Umbilical cord (tissue), 2 donors: ENCODE measurements at places on chromosomes 5 and 9. TPM values are rescaled to one million over a fixed set of nuclear protein-coding genes. Genes with fewer than 3 reads are reported as not detected.

GRCh38 chr5:151924564-151925301 lies at the start of gene GLRA1:
Gene GLRA1 (minus strand): TSS chr5:151924851. CDS start chr5:151924549, 302 bp downstream.
- peak; percentile 64 for DNase-seq

DNA sequence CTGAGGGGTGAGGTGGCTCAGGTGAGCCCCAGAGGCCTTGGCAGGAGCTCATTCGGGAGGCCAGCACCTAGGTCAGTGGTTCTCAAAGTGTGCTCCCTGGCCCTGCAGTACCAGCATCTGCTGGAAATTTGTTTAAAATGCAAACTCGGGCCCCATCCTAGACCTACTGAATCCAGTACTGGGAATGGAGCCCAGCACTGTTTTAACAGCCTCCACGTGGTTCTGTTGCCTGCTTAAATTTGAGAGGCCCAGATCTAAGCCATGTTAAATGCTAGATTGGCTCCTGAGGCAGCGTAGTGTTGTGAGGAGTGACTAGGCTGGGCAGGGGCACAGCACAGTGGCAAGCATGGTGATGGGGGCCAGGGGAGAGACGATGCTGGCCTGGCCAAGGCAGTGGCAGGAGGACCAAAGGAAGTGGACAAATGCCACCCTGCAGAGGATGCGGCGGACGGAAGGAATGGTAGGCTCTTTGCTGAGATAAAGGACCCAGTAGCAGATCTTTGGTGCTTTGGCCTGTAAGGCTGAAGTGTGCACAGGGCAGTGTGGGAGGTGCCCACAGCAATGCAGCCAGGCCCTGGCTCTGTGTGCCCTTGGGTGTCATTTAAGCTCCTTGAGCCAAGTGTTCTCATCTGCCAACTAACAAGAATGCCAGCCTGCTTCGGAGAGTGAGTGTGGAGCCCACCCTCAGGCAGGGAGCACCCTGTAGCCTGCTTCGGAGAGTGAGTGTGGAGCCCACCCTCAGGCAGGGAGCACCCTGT lies 4.2 kb downstream of the PRR7 start:
- DNase-seq = peak; percentile 42

The PCDHB15 gene
- 3.4 TPM for total RNA-seq

DNA sequence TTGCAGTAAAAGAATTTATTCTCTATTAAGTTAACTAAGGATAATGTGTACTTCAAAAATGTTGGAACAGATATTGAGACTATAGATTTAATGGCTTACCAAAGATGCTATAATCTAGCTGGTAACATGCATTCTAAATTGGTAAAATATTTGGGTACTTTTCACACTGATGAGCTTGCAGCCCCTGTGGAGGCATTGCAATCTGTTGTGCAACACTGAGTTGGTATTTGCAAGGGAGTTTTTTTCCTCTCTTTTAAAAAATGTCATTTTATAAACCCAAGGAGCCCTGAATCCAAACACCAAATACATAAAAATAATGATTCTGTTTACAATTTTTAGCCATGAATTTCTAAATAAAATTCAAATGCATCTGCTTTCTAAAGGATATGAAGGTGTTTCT lies 944.8 kb downstream of the DTWD2 start:
- no peak for DNase-seq

DNA sequence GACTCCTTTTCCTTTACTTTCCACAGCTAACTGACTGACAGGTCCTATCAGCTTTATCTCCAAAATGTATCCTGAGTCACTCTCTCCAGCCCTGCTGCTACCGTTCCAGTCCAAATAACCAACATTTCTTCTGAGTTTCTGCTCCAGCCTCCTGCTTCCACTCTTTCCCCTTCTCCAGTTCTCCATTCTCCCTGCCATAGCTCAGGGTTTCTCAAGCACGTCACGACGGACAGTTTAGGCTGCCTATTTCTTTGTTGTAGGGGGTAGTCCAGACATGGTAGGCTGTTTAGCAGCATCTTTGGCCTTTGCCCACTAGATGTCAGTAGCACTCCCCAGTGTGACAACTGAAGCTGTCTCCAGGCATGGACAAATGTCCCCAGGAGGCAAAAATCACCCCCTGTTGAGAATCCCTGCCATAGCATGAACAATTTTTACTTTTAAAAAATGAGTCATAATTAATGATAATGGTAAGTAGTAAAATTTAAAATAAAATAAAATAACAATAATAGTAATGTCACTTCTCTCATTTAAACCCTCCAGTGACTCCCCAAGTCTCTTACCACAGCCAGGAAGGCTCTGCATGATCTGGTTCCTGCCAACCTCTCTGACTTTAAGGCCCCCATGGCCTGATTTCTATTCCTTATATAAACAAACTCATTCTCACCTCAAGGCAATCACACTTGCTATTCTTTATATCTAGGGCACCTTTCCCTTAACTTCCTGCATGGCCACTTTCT lies 105.4 kb upstream of the FER start:
- DNase-seq = peak; percentile 66

DNA sequence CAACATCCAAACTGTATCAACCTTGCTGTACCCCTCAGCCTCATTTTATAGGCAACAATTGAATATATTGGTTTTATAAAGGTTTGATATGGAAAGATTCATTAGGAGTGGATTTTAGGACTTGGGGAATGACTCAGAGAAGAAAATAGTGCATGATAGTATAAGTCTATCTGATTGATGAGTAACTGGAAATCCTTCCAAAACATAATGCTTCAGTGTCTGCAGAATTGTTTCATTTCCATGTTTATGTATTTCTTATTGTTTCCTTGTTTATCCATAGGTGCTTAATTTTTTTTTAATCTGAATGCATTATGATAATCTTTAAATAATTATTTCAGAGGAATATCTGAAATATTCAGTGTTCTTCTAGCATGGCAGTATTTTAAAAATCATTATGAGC lies 12.6 kb downstream of the JAK2 start:
- DNase-seq = no peak

The KCNIP1 gene
- total RNA-seq = 2.9 TPM

The ZSWIM6 gene
- total RNA-seq = 21.2 TPM

The LRRC19 gene
- total RNA-seq = 2.9 TPM

DNA sequence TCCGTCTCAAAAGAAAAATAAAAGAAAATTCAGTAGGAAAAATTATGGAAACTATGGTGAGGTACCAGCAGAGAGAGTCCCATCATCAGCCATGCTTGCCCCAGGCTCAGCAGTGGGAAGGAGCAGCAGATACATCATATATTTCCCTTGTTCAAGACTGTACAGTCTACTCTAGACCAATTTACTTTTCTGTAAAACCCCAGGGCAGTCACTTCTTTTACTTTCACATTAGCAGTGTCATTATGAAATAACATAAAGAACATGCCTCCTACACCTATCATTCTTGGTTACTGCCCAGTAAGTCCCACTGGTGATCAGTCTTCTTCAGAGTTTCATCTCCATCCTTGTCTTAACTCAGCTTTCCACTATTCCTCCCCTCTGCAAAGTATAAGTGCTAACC lies 1145.0 kb downstream of the MAT2B start:
- no peak for DNase-seq

DNA sequence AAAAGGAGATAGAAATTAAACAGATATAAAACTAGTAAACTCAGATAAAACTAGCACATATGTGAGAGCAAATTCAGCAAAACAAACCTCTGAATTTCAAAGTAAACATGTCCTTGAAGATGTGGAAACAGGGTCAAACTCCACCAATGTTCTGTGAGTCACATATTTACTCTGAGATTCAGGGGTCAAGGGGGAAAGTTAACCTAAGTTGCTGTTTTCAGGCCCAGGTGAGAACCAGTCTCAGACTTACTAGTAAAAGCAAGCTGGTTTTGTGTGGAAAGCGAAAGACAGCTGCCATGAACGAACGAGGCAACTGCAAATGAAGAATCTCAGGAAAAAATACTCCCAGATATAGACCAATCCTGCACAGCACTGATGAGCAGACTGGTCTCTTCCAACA lies 29.0 kb downstream of the PSMB7 start:
- no peak for DNase-seq

- DNase-seq = peak; percentile 46
These were observed 69.6 kb downstream of the MAN2A1 start for GRCh38 chr5:109759306-109759705.

DNA sequence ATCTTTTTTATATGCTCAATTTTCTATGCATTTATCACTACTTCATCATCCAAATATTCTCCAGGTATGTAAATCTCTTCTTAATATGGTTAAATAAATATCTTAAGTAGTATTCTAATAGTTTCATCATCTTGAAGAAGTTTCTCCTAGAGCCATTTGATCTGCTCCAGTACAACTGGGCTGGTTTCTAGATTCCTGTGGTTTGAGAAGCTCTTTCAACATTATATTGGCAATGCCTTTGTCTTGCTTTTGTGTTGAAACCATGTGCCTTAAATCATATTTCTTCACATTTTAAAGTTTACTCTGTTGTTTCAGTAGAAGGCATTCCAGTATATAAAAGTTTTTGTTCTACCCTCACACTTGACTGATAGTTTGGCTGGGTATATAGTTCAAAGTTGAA lies 27.6 kb downstream of the MBLAC2 start:
- no peak for DNase-seq

DNA sequence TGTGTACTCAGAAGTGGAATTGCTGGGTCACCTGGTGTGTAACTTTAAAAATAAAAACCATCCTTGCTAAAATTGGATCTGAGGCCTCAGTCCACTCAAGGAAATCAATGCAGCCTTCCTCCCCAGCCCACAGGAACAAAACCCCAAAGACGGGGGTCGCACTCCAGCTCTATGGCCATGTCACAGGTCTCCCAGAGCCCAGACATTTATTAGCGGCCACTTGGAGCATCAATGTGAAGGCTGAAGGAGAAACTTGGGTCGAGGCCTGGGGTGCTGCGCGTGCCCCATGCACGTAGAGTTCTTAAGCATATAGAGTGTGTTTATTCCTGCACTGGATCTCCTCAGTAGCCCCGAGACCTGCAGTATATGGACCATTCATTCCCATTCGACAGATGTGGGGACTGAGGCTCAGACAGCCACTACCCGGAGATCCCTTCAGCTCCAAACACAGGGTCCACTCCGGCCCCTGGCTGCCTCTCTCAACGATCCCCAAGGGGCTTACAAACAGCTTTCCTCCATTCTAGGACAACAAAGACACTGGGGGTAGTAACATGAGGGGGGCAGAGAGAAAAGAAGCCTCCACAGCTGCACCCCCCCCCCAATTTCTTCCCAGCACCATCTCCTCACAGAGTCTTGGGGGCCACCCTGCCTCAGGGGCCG lies 14.3 kb upstream of the OLFM1 start:
- no peak for DNase-seq

DNA sequence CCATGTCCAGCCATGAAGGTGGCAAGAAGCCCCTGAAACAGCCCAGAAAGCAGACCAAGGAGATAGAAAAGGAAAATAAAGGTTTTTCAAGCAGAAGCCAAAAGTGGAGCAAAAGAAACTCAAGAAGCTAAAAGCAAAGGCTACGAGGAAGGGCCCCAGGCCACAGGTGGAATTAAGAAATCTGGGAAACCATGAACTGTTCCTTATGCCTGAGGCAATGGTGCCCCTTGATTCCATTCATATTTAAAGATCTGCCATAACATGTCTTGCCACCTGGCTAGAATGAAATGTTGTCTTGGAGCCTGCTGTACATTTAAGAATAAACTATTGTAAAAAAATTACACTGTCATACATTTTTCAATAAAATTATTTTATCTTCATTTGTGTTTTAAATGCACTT lies 59.5 kb upstream of the TARS1 start:
- no peak for DNase-seq
